NCI-H460 (cell line): ENCODE measurements at places on chromosomes 12 and 14. TPM values are rescaled to one million over a fixed set of nuclear protein-coding genes. Genes with fewer than 3 reads are reported as not detected.

DNA sequence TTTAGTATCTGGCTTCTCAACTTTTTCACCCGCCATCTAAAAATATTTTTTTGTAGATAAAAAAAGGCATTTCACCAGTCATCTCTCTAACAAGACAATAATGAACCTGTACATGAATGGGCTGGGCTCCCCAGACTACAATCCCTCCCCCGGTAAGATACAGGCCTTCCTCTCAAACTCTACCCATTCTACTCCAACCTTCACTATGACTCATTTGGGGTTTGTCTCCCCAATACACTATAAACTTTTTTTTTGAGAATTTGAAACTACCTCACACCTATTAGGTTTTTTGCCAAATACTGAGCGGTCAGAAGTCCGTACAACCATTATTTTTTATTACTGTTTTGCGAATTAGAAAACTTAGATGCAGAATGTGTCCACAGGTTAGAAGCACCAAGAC lies 784 bp downstream of the RPL6 start:
- no peak for DNase-seq

- DNase-seq = no peak
These were observed 325.2 kb upstream of the DIO2 start for GRCh38 chr14:80536456-80536855.

DNA sequence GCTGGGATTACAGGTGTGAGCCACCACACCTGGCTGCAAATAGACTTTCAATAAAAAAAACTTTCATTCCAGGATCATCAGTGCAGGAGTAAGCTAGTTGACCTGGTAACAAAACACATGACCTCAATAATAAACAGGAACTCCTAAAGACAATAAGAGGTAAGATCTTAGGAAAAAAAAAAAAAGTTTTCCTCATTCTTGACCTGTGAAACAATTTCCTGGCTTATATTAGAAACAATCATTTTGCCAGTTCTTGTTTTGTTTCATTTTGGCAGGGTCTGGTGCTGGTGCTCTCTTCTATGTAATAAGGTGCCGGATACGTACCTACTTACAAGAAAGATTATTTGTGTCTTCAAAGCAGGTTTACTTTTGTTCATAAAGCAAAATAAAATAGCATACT lies 90.6 kb upstream of the AMN1 start:
- no peak for DNase-seq

DNA sequence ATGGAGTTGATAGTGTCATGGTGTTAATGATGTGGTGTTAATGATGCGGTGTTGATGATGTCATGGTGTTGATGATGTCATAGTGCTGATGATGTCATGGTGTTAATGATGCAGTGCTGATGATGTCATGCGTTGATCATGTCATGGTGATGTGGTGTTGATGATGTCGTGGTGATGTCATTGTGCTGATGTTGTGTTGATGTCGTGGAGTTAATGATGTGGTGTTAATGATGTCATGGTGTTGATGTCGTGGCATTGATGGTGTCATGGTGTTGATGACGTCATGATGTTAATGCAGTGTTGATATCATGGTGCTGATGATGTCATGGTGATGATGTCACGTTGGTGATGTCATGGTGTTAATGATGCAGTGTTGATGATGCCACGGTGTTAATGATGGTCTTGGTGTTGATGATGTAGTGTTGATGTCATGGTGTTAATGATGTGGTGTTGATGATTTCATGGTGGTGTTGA lies 49.1 kb upstream of the RIMBP2 start:
- peak; percentile 38 for DNase-seq

DNA sequence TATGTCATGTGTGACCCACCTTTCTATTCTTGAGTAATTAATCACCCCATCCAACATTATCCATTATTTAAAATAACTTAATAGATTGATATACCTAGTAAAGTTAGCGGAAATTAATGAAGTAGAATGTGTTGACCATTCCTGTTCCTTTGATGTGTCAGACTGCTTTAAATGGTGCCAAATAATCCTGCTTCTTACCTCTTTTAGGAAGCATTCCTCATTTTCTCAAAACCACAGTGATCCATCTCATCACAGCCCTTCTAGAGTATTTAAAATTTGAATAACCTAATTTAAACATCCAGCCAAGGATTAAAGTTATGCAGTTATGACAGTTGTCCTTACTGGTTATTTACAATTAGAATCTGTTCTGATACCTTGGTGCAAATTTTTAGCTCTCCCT lies 6.9 kb downstream of the MGAT4C start:
- DNase-seq = no peak

DNA sequence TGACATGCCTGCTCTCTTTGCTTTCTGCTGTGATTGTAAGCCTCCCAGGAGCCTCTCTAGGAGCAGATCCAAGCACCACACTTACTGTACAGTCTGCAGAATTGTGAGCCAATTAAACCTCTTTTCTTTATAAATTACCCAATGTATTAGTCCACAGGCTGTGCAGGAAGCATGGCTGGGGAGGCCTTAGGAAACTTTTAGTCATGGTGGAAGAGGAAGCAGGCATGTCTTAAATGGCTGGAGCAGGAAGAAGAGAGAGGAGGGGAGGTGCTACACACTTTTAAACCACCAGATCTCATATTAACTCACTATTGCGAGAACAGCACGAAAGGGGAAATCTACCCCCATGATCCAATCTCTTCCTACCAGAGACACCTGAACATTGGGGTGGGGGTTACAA lies 108.9 kb downstream of the DERA start:
- DNase-seq = no peak

GRCh38 chr12:14950982-14951746 lies 10.2 kb downstream of the ARHGDIB start:
- DNase-seq = no peak

DNA sequence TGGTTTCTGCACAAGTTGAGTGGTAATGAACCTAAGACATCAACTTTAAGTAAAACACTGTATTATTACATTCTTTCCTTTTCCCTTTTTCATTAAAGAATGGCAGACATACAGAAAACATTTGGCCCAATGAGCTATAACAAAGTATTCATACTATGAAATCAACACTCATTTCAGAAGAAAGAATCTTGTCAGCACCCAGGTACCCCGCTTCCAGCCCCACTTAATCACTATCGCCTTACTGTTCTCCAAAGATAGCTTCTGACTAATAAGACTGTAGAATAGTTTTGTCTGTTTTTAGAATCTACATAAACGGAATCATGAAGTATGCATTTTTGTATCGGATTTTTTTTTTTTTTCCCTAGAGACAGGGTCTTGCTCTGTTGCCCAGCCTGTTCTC lies 9.5 kb downstream of the CNTN1 start:
- no peak for DNase-seq

GRCh38 chr12:115871714-115872113 lies 405.8 kb downstream of the MED13L start:
- DNase-seq = peak; percentile 30

DNA sequence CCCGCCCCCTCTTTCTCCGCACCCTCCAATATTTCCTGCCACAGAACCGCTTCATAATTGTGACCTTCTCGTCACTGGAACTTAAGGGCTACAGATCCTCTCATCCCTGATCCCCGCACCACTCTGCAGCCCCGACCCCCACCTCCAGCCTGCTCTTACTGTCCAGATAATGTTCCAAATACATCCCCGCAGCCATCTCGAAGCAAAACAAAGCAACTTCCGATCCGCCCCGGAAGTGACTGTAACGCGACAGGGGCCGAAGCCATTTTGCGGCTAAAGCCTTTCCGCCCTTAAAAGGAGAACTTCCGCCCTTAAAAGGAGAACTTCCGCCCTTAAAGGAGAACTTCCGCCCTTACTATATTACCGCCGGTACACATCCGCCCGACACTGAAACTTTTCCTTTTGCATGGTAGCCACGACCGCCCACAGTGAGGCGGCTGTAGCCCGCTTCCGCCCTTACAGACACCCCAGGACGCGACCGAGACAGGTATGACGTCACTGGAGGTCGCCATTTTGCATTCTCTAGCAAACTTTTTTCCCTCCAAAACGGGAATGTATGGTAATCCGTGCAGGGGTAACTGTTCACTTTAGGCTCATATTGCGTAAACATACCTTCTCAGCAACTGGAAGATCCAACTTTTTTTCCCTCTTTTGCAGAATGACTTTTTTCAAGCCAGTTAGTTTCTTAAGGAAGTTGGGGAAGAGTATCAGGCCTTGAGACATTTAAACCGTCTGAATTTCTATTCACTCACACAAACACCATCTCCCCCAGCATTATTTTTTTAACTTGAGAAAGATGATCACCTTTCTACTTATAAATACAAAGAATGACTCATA lies at the start of gene ING4:
Gene ING4 (minus strand): TSS at position 214 of the 837 bp plus-strand sequence. CDS start 18 bp downstream, at position 196.
- peak; percentile 98 for DNase-seq

- DNase-seq = no peak
These were observed 43.8 kb downstream of the A2M start for GRCh38 chr12:9071969-9072368.

- DNase-seq = peak; percentile 33
These were observed 31.5 kb upstream of the LIMA1 start for GRCh38 chr12:50314636-50315312.

- no peak for DNase-seq
These were observed 65.7 kb downstream of the PRKD1 start for GRCh38 chr14:29861996-29862395.

GRCh38 chr12:69068448-69068847 lies 135.5 kb upstream of the CPM start:
- no peak for DNase-seq

GRCh38 chr12:28202374-28203130 lies 12.3 kb downstream of the CCDC91 start:
- no peak for DNase-seq

- no peak for DNase-seq
These were observed 64.4 kb downstream of the MVK start for GRCh38 chr12:109637996-109638395.

DNA sequence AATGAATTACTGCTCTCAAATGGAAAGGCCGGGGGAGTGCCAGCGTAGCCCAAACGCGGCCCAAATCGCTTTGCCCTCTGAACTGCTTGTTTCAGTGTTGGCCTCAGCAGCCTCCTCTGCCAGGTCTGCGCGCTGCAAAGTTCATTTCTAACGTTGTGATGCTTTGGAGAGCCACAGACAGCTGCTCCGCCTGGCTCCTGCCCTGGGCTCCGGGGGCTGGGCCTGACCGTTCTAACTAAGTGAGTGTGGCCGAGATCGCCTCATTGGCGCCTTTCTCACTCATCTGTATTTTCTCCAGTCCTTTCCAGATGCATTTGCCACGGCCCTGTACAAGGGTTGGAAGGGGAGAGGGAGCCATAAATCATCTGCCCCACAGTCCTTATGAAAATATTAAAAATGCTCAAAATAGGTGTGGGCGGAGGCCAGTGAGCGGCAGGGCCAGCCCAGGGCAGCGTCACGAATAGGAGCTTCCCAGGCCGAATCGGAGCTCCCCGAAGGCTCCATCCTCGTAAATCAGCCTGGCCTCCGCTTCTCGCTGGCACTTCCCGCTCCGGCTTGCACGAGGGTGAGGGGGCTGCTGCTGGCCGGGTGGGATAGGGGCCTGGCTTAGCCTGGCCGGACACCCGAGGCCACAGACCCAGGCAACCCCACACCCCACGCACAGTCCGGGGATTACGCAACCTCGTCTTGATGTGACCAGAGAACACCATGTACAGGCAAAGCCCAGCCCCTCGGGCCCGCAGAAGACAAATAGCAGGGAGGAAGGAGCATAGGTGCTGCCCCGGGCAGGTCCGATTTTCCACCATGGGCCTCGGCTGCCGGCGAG lies 196.6 kb upstream of the DIO3 start:
- DNase-seq = no peak

- no peak for DNase-seq
These were observed 38.9 kb downstream of the KIAA0586 start for GRCh38 chr14:58466459-58466858.

GRCh38 chr14:94934276-94934810 lies 164.4 kb upstream of the GSC start:
- no peak for DNase-seq

GRCh38 chr14:67962215-67962644 lies 142.7 kb downstream of the RAD51B start:
- no peak for DNase-seq

The NUBPL gene
- total RNA-seq = 16.0 and 17.2 TPM in 2 replicates

The LTBP2 gene
- 0.43 and 0.79 TPM in 2 replicates for total RNA-seq

The KRT85 gene
- not detected in 2 replicates for total RNA-seq

The EML1 gene
- total RNA-seq = 9.7 and 12.7 TPM in 2 replicates

The INSM2 gene
- total RNA-seq = not detected in 2 replicates

The KCNC2 gene
- total RNA-seq = not detected in 2 replicates

The SNRPF gene
- 40.0 and 46.0 TPM in 2 replicates for total RNA-seq

The SLC6A15 gene
- 78.3 and 90.1 TPM in 2 replicates for total RNA-seq

The NUP107 gene
- total RNA-seq = 66.7 and 75.7 TPM in 2 replicates

The HOXC12 gene
- not detected in 2 replicates for total RNA-seq
